ENCODE measurements at places on chromosomes 4 and X.

GRCh38 chr4:19213388-19213787, 1038.3 kb upstream of the SLIT2 start:
- no peaks in the 10 kb centered on the region for H3K36me3 ChIP-seq
- no peak overlapping the region for H3K27ac ChIP-seq

DNA sequence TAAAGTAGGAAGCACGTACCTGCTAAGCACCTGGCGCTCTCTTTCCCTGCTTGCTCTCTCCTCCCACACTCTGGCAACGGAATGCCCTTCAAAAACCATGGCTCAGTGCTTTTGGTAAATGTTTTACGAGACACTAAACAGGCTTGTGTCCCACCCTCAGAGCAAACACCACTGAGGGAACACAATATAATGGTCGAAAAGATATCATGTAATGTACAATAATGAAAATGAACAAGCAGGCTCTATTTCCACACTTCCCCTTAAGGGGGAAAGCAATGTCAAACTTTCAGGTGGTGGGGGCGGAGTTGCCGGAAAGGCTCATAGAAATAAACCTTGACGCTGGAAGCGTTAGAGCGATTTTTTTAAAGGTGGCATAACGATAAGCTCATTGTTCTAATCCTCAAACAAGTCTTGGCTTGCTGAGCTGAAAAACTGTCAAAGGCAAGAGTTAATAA, 115.1 kb downstream of the RBM47 start:
- no peak overlapping the region for H3K4me3 ChIP-seq
- H3K4me1 ChIP-seq, result no peaks in the 10 kb centered on the region
- H3K27me3 ChIP-seq, result peaks cover 1% of the 10 kb centered on the region
- no peak for DNase-seq
- H3K36me3 ChIP-seq, result no peaks in the 10 kb centered on the region
- no peak overlapping the region for H3K27ac ChIP-seq

GRCh38 chr4:5824635-5825034, 68.3 kb downstream of the CRMP1 start:
- peak overlapping the region; percentile 29 for H3K27ac ChIP-seq
- peaks cover 31% of the 10 kb centered on the region for H3K36me3 ChIP-seq
- H3K4me1 ChIP-seq, result peaks cover 21% of the 10 kb centered on the region
- DNase-seq, result no peak
- H3K4me3 ChIP-seq, result no peak overlapping the region
- peaks cover 24% of the 10 kb centered on the region for H3K27me3 ChIP-seq

- H3K27me3 ChIP-seq, result peaks cover 5% of the 10 kb centered on the region
- no peaks in the 10 kb centered on the region for H3K36me3 ChIP-seq
- peak overlapping the region; percentile 97 for H3K4me3 ChIP-seq
- peak overlapping the region; percentile 97 for H3K27ac ChIP-seq
- peak; percentile 57 for DNase-seq
Measured at GRCh38 chrX:119692191-119693039, 553 bp downstream of the SEPTIN6 start.

GRCh38 chr4:154039435-154040343, 250.8 kb upstream of the SFRP2 start:
- no peaks in the 10 kb centered on the region for H3K4me1 ChIP-seq
- H3K4me3 ChIP-seq, result no peak overlapping the region
- no peak for DNase-seq
- no peaks in the 10 kb centered on the region for H3K27me3 ChIP-seq
- H3K36me3 ChIP-seq, result no peaks in the 10 kb centered on the region

DNA sequence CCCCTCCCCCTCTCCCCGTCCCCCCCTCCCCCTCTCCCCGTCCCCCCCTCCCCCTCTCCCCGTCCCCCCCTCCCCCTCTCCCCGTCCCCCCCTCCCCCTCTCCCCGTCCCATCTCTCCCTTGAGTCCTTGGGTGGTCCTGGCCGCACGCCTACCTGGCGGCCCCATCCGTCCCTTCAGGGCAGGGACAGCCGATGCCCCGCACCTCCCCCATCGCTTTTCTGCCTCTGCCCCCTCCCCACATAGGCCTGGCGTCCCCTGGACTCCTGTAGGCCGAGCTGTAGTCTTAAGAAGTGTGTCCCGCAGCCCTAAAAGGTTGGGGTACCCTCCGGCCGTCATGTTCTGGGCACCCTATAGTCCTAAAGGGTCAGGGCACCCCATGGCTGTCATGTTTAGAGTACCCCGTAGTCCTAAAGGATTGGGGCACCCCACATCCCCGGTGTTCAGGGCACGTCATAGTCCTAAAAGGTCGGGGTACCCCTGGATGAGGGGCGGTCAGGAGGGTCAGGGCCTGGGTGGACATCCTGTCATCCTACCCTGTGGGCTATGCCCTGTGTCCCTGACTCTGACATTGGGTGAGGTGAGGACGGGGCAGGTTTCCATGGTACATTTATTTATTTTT, 10.8 kb upstream of the GTPBP6 start:
- no peak overlapping the region for H3K27ac ChIP-seq
- no peaks in the 10 kb centered on the region for H3K36me3 ChIP-seq
- H3K27me3 ChIP-seq, result peaks cover 10% of the 10 kb centered on the region
- DNase-seq, result peak; percentile 19
- H3K4me3 ChIP-seq, result no peak overlapping the region

- H3K4me3 ChIP-seq, result no peak overlapping the region
- DNase-seq, result no peak
- no peaks in the 10 kb centered on the region for H3K27me3 ChIP-seq
- no peak overlapping the region for H3K27ac ChIP-seq
- no peaks in the 10 kb centered on the region for H3K4me1 ChIP-seq
Measured at GRCh38 chr4:15084780-15085179, 82.5 kb downstream of the CPEB2 start.

DNA sequence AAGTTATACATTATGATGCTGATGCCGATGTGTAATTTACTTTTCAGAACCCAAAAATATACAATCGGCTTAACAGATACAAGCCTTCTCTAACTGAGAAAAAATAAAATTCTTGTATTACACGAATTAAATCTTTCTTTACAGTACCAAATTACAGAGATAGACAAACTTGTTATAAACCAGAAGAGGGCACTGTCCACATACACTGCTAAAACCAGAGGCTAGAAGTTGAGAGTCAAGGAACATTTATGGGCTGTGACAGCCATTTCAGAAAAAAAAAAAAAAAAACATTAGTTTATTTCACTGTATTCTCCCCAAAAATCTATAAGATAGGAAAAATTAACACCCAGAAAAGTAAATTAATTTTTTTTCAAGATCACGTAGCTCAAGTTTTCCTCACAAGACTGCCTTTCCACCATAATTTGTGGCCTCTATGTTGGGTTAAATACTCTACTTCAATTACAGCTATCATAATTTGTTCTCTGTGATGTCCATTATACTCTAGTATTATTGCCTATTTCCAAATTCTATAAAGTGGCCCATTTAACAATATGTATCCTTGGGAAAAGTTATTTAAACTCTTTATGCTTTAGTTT, 12.0 kb downstream of the EREG start:
- no peaks in the 10 kb centered on the region for H3K27me3 ChIP-seq
- no peaks in the 10 kb centered on the region for H3K36me3 ChIP-seq
- H3K4me1 ChIP-seq, result no peaks in the 10 kb centered on the region
- H3K27ac ChIP-seq, result no peak overlapping the region

- no peak overlapping the region for H3K27ac ChIP-seq
- peaks cover 4% of the 10 kb centered on the region for H3K27me3 ChIP-seq
- peaks cover 6% of the 10 kb centered on the region for H3K4me1 ChIP-seq
- peaks cover 5% of the 10 kb centered on the region for H3K36me3 ChIP-seq
Measured at GRCh38 chr4:110088670-110089069, 109.7 kb downstream of the ELOVL6 start.

DNA sequence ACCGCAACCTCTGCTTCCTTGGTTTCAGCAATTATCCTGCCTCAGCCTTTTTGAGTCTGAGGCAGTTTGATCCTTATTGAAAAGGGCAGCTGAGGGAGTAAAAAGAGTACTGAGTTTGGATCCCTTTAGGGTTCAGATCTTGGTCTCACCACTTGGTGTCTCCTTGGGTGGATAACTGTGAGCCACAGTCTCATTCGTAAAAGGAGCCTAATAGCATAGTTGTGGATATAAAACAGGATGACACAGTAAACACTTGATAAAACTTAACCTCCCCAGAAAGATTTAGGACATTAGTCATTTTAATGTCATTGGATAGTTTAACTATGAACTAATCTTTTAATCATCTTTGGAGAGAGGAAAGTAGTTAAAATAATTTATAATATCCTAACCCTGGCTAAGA, 173.0 kb downstream of the ANK2 start:
- DNase-seq, result no peak
- no peak overlapping the region for H3K27ac ChIP-seq
- peaks cover 6% of the 10 kb centered on the region for H3K36me3 ChIP-seq
- peaks cover 9% of the 10 kb centered on the region for H3K27me3 ChIP-seq

Measured in glutamatergic neuron (in vitro differentiated cells).